ENCODE measurements at places on chromosomes 4 and X. TPM values are rescaled to one million over a fixed set of nuclear protein-coding genes. Genes with fewer than 3 reads are reported as not detected.

Gene ATP1B4
- not detected for polyA plus RNA-seq

Gene GPR50
- polyA plus RNA-seq: not detected

Gene PRSS12
- polyA plus RNA-seq: 71.5 TPM

DNA sequence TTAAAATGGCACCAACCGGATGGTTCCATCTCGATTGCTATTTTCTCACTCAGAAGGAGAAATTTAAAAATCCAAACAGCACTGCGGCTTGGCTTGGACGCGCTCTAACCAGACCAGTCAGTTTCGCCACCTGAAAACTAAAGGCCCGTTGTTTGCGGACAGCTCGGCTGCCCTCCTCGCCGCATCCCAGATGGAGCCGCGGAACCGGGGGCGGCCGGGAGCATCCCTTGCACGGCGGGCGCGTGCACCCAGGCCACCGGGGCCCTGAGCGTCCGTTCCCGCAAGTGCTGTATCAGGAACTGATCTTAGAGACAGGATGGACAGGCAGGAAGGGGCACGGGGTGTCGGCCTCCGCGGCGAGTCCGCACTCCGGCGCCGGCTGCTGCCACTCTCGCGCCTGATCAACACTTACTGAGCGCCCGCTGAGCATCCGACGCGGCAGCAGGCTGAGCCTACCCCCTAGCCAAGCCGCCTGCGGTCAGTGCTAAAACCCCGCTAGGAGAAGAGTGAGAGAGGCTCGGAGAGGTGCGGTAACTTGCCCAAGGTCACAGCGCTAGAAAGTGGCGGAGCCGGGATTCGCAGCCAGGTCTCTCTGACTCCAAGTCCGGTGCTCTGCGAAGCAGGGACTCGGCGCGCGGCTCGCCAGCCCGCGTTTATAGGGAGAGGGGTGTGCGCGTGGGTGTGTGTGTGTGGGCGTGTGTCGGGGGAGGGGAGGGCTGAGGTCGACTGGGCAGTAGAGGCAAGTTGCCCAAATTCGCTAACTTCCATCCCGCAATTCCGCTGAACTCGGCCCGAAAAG lies at the start of gene CITED1:
CITED1 (minus strand) TSS at position 629 of the 799 bp plus-strand sequence. CDS start 3,045 bp downstream, outside the sequence.
- no peak within 1 kb of the TSS for H3K27ac ChIP-seq
- no peak for DNase-seq
- peak within 1 kb of the TSS; percentile 65 for H3K4me3 ChIP-seq

DNA sequence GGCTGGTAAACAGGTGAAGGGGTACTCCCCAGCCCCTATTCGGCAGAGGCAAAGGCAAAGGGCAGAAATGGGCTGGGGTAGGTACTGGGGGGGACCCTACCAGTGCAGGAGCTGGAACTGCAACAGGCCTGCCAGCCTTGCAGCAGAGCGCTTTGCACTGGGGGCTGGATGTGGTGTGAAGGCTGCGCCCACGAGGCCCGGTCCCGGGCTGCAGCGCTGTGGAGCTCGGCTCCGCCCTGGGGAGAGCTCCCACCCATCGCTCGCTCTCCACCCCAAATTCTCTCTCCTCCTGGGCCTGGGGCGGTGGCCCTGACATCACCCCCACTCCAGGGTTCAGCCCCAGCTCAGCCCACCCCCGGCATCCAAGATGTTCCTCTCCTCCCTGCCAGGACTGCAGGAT lies 24.2 kb downstream of the IQSEC2 start:
- no peaks in the 10 kb centered on the region for H3K4me1 ChIP-seq
- H3K36me3 ChIP-seq: 0 out of 2 replicates have a peak, but pooled peaks cover 3% of the 10 kb centered on the region
- no peak for DNase-seq
- H3K4me3 ChIP-seq: no peak overlapping the region
- H3K27ac ChIP-seq: no peak overlapping the region
- H3K27me3 ChIP-seq: peaks cover 35% of the 10 kb centered on the region

- H3K4me3 ChIP-seq: no peak overlapping the region
- H3K36me3 ChIP-seq: no peaks in the 10 kb centered on the region
- DNase-seq: no peak
- no peak overlapping the region for H3K27ac ChIP-seq
- H3K4me1 ChIP-seq: no peaks in the 10 kb centered on the region
- H3K27me3 ChIP-seq: peaks cover 81% of the 10 kb centered on the region
Observed at GRCh38 chr4:185018834-185019455, 655 bp downstream of the HELT start.

DNA sequence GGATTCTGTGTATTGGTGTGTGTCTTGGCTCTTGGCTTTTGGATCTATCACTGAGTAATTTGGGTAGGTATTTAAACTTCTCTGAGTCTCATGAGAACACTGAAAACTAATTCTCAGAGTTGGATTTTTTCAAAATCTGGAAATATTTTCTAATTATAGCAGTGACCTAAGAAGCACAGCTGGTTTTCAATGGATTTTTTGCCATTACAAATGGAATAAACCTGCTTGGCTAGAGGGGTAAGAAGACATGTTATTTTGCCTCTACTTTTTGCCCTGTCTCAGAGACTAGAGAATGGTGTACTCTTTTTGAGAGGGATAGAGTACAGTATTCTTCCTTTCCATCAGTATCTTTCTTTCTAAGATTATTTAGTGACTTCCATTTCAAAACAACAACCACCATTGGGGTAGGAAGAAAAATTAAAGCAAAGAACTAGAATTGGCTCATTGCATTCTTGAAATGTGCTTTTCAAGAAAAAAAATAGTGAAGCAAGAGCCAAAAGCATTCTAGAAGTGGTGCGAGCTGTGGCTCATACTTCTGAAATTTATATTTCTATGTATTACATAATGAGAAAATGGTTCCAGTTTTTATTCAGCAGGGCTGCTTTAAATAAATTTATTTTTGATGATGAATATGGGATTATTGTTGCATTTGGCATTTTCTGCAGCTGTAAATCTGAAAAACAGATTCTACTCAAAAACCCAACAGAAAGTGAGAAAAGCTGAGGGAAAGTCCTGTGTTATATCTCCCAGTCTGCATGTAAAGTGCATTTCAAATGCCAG lies 850.2 kb upstream of the SLIT2 start:
- no peak overlapping the region for H3K27ac ChIP-seq
- no peaks in the 10 kb centered on the region for H3K36me3 ChIP-seq
- no peak for DNase-seq
- H3K4me1 ChIP-seq: no peaks in the 10 kb centered on the region
- no peaks in the 10 kb centered on the region for H3K27me3 ChIP-seq

- DNase-seq: no peak
- no peak overlapping the region for H3K4me3 ChIP-seq
- no peaks in the 10 kb centered on the region for H3K27me3 ChIP-seq
- H3K36me3 ChIP-seq: no peaks in the 10 kb centered on the region
Observed at GRCh38 chrX:150775569-150776350, 82.6 kb downstream of the MTMR1 start.

- H3K27me3 ChIP-seq: no peaks in the 10 kb centered on the region
- no peaks in the 10 kb centered on the region for H3K4me1 ChIP-seq
- no peak overlapping the region for H3K27ac ChIP-seq
- no peak for DNase-seq
- no peak overlapping the region for H3K4me3 ChIP-seq
- H3K36me3 ChIP-seq: no peaks in the 10 kb centered on the region
Observed at GRCh38 chr4:75037252-75037651, 104.3 kb downstream of the PARM1 start.

DNA sequence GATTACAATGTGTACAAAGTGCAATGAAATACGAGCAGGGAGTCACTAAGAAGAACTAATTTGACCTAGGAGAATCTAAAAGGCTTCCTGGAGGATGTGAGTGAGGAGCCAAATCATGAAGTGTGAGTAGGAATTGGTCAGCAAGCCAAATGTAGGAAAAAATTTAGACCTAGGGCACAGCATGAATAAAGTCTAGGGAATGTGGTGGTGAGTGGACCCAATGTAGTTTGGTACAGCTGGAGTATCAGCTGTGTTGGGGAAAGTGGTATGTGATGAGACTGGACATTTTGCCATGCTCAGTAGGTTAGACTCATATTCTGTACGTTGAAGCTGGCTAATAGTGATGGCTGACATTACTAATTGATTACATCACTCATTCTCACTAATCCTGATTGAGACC lies 191.0 kb downstream of the AFF2 start:
- DNase-seq: no peak
- H3K4me1 ChIP-seq: no peaks in the 10 kb centered on the region
- no peak overlapping the region for H3K4me3 ChIP-seq
- no peaks in the 10 kb centered on the region for H3K27me3 ChIP-seq

GRCh38 chrX:52995135-52995986 lies 37.0 kb upstream of the FAM156A start:
- H3K27ac ChIP-seq: peak overlapping the region; percentile 97
- 0 out of 2 replicates have a peak, but pooled peaks cover 2% of the 10 kb centered on the region for H3K4me1 ChIP-seq
- no peaks in the 10 kb centered on the region for H3K36me3 ChIP-seq
- H3K27me3 ChIP-seq: peaks cover 10% of the 10 kb centered on the region
- peak; percentile 94 for DNase-seq

DNA sequence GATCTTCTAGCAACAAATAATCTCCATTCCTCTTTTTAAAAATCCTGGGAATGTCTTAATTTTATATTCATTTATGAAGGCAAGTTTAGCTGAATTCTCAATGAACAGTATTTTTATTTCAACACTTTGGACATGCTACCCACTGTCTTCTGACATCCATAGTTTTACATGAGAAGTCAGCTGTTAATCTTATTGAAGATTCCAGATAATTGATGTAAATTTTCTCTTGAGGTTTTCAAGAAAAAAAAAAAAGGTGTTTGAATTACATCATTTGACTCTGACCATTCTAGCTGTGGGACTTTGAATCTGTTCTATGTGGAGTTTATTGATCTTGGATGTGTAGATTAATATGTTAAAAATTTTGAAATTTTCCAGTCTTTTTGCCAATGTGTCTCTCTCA lies 28.0 kb downstream of the PDHA2 start:
- H3K4me3 ChIP-seq: no peak overlapping the region
- H3K36me3 ChIP-seq: no peaks in the 10 kb centered on the region
- H3K27ac ChIP-seq: no peak overlapping the region

DNA sequence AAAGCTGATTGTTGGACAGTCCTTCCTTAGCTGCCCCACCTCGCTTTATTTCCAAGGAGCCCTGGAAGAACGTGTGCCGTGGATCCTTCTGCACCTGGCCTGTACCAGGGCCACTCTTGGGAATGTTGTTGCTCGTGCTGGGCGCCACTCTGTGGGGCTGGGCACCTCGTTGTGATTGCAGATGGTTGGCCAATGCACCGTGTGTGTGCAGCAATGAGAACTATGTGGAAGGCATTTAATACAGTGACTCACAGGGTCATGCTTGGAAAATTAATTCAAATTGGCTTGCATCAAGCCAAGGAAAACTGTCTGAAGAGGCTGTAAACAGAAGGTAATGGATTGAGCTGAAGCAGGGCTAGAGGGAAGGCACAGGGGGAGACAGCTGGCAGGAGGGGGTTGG lies 37.0 kb upstream of the CD99L2 start:
- H3K27me3 ChIP-seq: no peaks in the 10 kb centered on the region
- DNase-seq: peak; percentile 41
- H3K4me3 ChIP-seq: no peak overlapping the region

DNA sequence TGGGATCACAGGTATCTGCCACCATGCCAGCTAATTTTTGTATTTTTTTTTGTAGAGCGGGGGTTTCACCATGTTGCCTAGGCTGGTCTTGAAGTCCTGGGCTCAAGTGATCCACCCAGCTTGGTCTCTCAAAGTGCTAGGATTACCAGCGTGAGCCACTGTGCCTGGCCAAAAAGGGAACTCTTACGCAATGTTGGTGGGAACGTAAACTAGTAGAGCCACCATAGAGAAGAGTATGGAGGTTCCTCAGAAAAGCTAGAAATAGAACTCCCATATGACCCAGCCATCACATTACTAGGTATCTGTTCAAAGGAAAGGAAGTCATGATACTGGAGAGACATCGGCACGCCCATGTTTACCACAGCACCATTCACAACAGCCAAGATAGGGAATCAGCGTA lies 85.9 kb downstream of the PRKX start:
- H3K4me3 ChIP-seq: no peak overlapping the region
- no peaks in the 10 kb centered on the region for H3K4me1 ChIP-seq
- no peak for DNase-seq
- H3K27ac ChIP-seq: no peak overlapping the region
- no peaks in the 10 kb centered on the region for H3K27me3 ChIP-seq

DNA sequence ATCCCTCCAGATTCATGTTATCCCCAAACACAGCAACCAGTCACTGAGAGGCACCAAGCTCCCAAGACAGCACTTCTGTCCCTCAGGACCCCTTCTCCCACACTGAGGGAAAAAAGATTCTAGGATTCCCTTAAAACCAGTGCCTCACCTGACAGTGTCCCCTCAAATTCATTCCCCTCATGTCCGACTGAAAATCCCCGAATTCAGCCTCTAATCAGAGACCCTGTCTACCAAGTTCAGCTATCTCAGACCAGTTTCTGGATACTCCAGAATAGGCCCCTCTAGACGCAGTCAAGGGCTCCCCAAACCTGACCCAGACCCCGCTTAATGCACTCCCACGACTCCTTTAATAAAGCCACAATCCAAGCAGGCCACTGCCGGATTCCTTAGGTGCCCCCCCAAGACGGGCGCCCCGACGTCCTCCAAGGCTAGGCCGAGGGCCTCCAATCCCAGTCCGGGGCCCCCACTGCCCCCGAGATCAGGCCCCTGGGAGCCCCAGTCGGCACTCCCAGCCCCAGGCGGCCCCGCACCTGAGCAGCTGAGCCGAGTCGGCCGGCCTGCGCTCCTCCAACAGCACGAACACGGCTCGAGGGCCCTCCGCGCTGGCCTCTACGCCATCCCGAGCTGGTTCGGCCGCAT lies 457 bp downstream of the TFE3 start:
- H3K27me3 ChIP-seq: no peaks in the 10 kb centered on the region
- H3K27ac ChIP-seq: peak overlapping the region; percentile 98
- no peak for DNase-seq

Gene TMEM156
- polyA plus RNA-seq: 0.82 TPM

DNA sequence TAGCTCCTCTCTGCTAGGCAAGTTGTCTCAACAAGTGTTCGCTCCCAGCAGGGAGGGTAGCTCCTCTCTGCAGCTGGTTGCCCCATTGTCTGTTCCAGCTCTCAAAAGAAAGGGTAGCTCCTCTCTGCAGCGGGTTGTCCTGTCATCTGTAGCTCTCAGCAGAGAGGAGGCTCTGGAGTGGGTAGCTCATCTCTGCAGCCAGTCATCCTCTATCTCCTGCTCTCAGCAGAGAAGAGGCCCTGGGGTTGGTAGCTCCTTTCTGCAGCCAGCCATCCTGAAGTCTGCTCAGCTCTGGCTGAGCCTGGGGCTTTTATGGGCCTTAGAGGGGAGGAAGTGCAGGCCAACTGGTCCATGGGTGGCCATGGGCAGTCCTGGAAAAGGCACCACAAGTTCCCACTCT lies 342.7 kb downstream of the PTTG2 start:
- H3K27me3 ChIP-seq: no peaks in the 10 kb centered on the region
- DNase-seq: no peak
- no peaks in the 10 kb centered on the region for H3K36me3 ChIP-seq
- no peaks in the 10 kb centered on the region for H3K4me1 ChIP-seq

DNA sequence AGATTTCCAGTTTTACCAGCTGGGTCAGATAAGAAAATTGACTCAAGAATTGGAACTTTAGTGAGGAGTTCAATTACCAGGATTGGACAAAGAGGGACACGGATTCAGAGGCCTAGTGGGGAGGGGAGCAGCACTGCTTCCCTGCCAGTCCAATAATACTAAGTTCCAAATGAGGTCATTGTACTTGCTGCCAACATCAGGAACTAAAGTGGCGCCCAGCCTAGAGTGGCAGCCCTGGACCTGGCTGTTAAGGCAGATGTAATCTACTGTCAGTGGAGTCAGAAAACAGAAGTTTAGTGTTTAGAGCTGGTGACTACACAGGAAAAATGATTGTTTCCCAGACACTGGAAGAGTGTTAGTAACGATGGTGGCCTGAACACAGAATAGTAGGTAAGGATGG lies 42.7 kb upstream of the RAPGEF2 start:
- no peak overlapping the region for H3K27ac ChIP-seq
- no peak for DNase-seq
- H3K36me3 ChIP-seq: no peaks in the 10 kb centered on the region
- no peak overlapping the region for H3K4me3 ChIP-seq
